ENCODE measurements at places on chromosomes 1 and 21.

DNA sequence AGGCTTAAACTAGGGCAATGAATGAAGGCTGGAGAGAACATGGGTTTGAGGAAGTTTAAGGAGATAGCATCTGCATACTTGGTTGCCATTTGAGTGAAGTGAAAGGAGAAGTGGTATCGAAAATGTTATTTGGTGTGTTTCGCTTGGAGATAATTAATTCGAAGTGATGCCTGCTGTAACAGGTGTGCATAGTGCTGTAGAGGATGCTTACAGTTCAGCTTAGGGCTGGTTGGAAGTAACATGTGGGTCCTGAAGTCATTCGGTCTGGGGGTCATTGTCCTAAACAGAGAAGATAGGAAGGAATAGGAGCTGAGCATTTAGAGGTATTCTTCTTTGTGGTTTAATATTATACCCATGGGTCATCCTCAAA is 301 bp upstream of the NUDT17 start:
- peak; percentile 91 for DNase-seq

DNA sequence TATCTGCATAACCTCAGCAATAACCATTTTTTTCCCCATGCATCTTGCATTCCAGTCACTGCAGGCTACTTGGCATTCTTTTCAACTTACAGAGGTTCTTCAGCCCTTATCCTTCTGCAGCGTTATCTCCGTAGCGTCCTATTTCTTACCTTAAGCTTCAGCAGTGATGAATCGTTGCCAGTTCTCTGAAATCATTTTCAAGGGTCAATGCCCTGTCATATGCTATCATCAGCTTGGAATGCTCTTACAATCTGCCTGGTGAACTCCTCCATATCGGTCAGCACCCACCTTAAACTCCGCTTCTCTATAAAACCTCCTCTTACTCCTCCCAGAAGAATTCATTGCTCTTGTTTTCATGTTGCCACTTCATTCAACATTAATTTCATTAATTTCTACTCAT is 105.1 kb upstream of the DPH5 start:
- DNase-seq: no peak

DNA sequence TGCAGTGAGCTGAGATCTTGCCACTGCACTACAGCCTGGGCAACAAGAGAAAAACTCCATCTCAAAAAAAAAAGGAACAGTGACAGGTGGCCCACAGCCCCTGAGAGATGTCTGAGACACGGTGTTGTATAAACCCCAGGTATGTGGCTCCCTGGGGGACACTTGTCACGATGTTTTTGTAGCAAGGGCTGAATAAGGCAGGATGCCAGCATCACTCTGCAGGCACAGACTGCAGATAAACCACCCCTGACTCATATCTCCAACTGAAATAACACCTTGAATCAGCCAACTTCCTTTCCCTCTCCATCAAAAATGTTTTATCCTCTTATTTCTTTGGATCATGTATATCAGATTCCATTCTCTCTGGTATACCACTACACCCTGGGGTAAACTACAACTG is 52.5 kb downstream of the NMNAT2 start:
- no peak for DNase-seq

- DNase-seq: peak; percentile 3
These were observed 335.5 kb downstream of the COL11A1 start for GRCh38 chr1:102772831-102773230.

GRCh38 chr1:201172999-201173610 is 17.5 kb upstream of the IGFN1 start:
- no peak for DNase-seq

GRCh38 chr1:231040800-231041718 is 1.0 kb upstream of the FAM89A start:
- no peak for DNase-seq

DNA sequence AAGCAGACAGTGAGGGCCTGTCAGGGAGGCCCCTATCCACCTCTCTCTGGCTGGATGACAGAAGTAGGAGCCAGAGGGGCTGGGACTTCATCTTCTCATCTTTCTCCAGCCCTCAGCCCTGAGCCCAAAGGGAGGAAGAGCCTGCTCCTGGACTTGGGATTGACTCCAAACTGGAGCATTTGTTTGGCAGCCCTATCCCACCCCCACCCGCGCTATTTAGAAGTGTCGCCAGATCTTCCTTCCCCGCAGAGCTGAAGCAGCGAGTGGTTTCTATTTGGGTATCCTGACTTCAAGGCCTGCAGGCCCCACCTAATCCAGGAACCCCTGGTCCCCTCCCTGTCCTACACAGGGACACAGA is 9.6 kb downstream of the NES start:
- no peak for DNase-seq

DNA sequence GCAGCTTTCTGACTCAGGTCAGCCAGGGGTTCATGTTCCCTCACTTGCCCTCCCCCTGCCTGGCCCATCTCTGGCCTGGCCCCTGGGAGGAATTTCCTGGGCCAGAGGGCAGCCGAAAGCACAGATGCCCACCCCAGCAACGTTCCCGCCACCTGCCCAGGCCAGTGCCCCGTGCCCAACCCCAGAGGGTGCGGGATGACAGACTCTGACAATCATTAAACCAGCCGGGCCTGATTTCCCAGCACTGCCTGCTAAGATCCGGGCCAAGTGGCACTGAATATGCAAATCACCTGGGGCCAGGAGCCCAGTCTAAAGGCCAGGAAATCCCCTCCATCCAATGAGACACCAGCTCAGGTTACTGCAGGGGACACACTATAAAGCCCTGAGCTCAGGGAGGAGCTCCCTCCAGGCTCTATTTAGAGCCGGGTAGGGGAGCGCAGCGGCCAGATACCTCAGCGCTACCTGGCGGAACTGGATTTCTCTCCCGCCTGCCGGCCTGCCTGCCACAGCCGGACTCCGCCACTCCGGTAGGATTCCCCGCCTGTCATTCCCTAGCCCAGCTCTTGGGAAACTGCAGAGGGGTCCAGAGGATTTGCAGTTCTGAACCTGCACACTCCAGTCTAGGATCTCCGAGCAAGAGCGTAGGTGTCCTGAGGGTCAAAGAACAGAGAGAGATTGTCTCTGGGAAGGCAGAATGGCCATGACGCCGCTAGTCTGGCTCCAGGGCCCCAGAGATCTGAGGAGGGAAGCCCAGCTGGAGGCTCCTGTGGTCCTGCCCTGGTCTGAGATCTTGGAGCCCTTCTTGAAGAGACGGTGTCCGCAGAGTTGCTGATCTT is at the start of gene ELF3:
TSS of gene ELF3 (plus strand) at position 408 of the 836 bp plus-strand sequence. CDS start 550 bp downstream, outside the sequence.
- peak; percentile 43 for DNase-seq

GRCh38 chr1:81111818-81112217 is 688.9 kb upstream of the ADGRL2 start:
- DNase-seq: no peak

DNA sequence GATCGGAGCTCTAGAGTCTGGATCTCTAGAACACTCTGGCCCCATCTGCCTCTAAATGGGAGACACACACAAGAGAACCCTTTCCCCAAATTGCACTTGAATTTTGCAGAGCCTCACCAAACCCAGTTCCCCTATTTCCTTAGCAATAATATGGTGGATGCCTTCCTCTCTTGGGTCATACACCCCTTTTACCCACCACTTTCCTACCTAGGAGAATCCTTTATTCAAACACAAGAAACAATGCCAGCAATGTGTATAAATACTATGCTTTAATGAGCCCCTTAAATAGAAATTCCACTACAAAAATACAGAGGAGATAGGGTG is 760 bp upstream of the SF3B4 start:
- DNase-seq: no peak

- DNase-seq: no peak
These were observed 4.3 kb downstream of the HSF2BP start for GRCh38 chr21:43654806-43655489.
